ENCODE measurements at places on chromosomes 5 and 9.

DNA sequence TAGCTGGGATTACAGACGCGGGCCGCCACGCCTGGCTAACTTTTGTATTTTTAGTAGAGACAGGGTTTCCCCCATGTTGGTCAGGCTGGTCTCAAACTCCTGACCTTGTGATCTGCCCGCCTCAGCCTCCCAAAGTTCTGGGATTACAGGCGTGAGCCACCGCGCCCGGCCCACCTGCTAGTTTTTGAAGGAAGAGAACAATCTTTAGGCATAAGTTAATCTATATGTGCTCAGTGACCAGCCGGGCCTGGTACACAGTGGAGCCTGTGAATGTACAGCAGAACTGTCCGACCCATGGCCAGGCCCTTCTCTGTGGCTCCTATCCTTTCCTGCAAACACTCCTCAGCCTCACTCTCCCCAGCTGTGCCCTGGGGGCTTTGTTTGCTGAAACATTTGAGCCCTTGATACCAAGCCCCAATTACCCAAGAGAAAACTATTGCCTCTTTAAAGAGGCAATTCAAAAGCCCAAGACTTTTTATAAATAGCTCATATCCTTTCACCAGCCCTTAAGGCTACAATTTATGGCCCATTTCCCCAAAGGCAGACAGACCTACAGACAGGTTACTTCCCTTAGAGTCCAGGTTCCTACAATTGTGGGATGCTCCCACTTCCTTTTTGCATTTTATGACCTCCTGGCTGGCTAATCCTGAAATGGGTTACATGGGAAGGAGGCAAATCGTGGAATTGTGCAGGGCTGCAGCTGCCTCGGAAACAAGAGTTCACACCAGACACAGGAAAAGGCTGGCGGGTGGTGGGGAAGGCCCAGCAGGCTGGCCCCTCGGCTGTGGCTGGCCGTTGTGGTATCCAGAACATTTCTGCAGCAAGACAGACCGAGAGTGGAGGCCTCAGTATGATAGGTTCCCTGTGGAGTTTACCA is 37.5 kb downstream of the SPRY4 start:
- ATAC-seq = no peak

DNA sequence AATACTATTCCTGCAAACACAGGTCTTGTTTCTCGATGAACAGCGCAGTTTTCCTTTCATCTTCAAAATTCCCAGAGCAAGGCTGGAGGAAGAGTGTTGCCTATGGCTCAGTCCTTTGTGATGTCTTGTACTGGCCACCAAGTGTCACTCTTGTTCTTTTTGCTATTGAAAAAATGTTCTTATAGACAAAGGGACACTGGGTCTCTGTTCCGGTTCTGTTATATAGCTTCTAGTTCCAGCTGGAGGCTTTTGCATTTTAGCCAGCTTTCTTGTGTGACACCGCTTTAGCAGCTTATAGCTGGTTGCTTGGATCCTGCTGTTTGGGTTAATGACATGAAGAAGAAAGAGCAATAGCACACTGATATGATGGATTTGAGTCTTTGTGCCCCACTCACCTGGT is 343.7 kb upstream of the KCNN2 start:
- no peak for ATAC-seq

DNA sequence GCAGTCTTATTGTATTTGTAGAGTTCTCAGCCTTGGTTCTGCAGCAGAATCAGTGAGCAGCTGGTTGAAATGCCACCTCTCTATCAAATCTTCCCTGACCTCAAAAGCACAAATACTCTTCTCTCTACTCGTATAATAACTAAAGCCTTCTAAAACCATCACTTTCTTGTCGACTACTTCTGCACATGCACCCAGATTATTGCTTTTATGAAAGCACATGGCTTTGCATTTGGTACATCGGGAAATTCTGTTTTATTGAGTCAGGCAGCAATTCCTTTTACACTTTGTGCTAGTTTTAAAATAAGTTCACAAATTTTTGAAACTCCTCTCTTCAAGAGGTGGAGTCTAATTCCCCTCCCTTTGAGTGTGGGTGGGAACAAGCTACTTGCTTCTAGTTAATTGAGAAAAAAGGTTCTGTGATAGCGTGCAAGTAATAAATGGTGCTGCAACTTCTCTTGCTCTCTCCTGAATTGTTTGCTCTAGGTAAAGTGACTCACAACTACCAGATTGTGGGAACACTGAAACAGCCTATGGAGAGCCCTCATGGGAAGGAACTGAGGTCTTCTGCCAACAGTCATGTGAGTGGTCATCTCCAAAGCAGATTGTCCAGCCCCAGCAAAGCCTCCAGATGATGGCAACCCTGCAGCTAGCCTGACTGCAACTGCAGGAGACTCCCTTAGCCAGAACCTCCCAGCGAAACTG is 66.0 kb upstream of the TAF1L start:
- no peak for ATAC-seq

DNA sequence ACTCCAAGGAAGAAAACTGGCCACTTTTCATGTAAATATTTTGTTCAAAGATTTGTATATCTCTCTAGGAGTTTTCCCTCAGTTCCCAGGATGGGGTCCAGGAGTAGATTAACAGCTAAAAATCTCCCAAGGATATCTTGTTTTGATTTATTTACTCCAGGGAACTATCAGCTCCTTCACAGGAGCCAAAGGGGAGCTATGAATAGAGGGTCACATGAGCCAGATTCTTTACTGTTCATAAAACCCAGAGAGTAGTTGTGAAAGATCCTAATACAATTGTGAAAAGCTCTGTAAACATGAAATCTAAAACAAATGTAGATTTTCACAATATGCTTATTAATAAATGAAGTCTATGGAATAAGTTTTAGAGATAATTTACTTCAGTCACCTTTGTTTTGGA is 16.9 kb downstream of the DIMT1 start:
- ATAC-seq = no peak

GRCh38 chr9:91942201-91942600 is 7.8 kb downstream of the ROR2 start:
- no peak for ATAC-seq
